ENCODE measurements at places on chromosomes 2 and 18.

DNA sequence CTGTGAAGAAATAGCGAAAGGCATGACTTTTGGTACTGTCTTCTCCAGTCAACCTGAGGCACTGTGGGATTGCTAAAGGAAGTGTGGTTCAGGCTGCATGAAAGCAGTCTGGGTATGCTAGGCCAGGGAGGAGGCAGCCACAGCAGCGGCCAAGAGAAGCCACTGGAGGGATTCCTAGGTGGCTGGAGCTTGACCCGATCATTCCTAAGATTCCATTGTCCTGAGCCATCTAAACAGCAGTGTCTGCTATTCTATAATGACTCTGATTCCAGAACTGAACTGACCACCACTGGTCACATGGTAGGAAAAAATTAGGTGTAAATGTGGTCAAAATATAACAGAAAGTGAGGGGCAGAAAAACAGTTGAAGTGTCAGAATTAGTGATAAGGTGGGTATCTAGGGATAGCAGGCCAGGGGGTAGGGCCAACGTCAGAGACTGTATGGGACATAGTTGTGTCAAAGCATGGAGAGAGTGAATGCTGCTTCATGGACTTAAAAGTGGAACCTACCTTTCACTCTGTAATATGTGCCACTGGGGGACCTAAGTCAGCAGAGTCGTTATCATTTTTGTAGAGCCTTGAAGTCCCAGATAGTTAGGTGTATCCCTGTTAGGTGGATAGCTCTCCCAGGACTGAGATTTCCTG lies 204.6 kb downstream of the CTNNA2 start:
- no peak for DNase-seq

DNA sequence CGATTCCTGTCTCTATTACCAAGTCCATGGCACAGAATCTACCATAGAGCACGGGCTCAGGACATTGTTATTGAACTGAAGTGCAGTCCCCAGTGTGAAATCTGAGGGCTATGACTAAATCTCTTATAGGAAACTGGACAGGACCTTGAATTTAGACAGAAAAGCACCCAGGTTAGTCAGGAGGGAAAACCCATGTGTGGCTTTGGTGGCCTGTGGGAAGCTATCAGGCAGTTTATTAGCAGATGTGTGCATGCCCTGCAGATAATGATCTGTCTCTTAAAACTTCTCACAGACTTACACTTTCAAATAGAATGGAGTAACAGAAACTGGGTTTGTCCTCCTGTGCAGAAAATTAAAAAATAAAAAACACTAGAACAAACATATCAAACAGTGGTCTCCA lies 610.0 kb upstream of the RAB6C start:
- DNase-seq, result no peak

- DNase-seq, result no peak
Measured at GRCh38 chr2:128292599-128293425, 25.9 kb downstream of the HS6ST1 start.

GRCh38 chr2:1972422-1972821 lies 228.1 kb upstream of the PXDN start:
- no peak for DNase-seq

DNA sequence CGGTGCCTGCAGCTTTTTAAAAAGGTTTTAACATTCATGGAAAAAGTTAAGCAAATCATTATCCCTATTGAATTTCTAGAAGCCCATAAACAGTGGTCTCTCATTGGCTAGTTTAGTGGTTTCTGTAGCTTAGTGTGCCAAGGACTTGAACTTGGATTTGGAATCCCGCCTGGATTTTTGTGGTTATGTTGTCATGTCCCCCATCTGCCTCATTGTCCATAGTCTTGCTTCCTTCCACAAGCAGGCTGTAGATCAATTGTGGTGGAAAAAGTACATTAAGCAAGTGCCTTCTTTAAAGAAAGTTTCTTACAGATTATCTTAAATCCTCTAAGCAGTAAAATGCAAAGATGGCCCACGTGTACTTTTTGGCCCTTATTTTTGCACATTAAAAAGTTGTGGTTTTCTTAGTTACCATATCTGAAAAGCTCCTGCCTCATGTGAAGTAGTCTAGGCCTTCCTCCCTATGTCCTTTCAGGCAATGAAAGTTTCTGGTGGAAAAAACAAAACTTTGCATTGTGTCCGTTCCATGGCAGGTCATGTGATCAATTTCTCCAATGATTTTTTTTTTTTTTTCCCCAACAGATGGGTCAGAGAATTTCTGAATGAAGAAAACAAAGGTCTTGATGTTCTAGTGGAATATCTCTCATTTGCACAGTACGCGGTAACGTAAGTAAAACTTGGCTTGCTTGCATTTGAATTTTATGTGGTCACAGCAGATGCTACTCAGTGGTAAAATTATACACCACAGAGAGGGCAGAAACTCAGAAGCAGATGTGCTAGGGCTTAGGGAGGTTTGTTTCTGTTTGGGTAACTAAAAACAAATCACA lies 158.9 kb downstream of the PRPF40A start:
- DNase-seq, result no peak

DNA sequence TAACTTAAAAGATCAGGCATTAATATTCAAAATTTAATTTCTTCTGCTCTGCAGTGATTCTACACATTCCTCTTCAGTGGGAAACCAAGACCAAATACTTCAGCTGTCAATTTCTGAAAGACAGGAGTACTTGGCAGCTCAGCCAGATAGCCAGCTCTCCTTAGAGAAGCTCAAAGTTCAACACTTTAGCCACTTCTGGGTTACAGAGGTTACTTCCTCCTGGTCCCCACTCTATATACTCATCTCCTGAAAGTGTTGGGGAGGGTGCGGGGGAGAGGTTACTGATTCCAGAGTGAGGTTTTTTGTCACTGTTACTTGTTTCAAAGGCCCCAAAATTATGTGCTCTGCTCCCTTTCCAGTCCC lies 4.1 kb downstream of the CYTIP start:
- no peak for DNase-seq

- no peak for DNase-seq
Measured at GRCh38 chr2:151757861-151758260, 23.6 kb upstream of the NEB start.

DNA sequence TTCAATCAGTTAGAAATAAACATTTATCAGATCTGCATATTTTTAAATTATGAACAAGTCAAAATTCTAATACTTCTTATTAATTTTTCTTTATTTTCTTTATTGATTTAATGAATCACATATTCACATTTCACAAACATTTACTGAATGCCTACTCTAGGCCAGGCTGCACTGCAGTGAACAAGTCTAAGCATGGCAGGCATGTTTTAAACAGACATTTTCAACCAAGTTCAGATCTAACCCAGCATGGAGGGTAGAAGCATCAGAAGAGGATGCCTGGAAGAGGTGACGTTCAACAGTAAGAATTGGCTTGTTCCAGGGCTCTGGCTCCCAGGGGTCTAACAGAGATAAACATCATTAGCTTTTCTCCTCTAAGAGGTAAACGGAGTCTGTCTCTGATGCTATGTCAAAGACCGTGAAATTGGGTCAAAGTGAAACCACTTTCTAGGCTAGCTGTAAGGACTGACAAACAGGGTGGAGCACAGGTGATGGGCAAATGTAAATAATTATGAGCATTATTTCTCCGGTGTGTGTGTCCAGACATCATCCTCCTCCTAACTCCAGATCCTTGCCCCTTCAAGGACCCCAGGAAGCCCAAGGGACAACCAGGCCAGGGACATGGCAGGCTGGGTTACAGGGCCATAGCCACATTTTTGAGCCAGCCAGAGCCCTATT lies 50.6 kb downstream of the UNC50 start:
- DNase-seq, result no peak

DNA sequence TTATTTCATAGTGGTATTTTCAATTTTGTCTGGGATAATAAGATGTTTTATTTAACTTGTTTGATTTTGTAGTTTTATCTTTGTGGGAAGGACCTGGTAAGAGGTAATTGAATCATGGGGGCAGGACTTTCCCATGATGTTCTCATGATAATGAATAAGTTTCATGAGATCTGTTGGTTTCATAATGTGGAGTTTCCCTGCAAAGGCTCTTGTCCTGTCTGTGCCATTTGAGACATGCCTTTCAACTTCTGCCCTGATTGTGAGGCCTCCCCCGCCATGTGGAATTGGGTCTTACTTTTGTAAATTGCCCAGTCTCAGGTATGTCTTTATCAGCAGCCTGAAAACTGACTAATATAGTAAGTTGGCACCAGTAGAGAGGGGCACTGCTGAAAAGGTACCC lies 77.8 kb upstream of the ARHGAP15 start:
- no peak for DNase-seq

GRCh38 chr2:201361078-201361733 lies 4.1 kb upstream of the FLACC1 start:
- no peak for DNase-seq

GRCh38 chr2:164538240-164538866 lies 82.9 kb downstream of the GRB14 start:
- DNase-seq, result no peak

- no peak for DNase-seq
Measured at GRCh38 chr2:105526000-105526925, 127.4 kb upstream of the FHL2 start.

Measured in Peyer's patch (tissue), 4 donors.